GM12891 (cell line): ENCODE measurements at places on chromosomes 4 and X.

- no peak for DNase-seq
Measured at GRCh38 chrX:72048510-72049455, 82.9 kb downstream of the RTL5 start.

DNA sequence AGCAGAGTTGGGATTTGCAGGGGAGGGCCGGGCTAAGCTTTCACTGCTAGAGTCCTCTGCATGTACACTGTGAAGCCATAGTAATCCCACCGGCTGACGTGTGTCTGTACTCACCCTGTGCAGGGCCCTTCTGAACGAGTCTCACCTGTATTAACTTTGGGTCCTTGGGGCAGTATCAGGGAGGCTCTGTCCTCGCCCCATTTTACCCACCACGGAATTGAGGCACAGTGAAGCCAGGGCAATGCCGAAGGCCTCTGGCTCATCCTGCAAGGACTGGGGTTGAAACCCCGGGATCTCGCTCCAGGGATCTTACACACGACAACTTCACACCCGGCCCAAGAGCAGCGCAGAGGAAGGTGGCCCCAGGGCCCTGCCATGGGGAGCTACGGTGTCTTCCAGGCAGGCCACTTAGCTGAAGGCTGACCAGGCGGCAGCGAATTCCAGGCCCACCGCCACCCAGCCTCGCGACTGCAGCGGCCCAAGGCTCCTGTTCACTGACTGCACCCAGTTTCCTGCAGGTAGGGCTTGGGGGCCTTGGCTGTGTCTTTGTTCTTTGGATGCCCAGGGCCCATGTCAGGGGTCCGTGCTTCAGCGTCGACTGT, 75.5 kb upstream of the ADRA2C start:
- DNase-seq: no peak

DNA sequence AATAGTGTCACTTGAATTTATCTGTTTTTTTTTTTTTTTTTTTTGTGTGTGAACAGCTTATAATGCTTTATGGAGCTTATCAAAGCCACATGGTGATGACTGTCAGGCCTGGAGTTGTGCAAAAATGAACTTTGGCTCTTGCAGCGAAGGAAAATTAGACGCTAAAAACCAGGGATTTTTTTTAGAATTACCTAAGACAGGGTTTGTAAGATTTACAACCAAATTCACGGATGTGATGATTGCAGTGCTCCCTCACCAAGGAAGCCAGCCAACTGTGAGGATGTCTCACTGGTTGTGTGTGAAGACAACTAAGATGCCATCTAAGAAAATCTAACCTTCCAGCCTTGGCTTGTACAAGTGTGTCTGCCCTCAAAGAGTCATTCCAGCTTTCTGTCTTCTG, 127.1 kb upstream of the SLC4A4 start:
- no peak for DNase-seq

GRCh38 chr4:151569650-151570049, 160.7 kb downstream of the FHIP1A start:
- no peak for DNase-seq

DNA sequence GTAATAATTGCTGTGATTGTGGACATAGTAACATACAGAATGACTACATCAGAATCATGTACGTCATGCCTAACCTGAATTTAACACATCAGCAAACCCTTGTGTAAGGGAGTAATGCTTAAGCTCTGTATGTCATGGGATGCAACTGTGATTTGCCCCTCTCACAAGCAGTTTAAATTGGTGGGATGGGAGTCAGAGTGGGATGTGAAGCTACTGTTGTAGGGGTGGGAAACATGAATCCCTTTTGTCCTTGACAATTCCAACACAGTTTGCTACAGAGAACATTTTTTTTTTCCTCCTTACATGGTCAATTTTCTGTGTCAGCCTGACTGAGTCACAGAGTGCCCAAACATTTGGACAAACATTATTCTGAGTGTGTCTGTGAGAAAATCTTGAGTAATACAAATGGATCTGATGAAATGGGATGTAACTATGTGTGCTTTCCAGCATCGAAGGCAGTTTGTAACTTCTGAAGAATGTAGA, 392.8 kb downstream of the GPM6A start:
- no peak for DNase-seq

- no peak for DNase-seq
Measured at GRCh38 chr4:42809419-42810084, 83.0 kb upstream of the GRXCR1 start.

GRCh38 chrX:129496625-129497024, 26.7 kb downstream of the SMARCA1 start:
- DNase-seq: no peak

DNA sequence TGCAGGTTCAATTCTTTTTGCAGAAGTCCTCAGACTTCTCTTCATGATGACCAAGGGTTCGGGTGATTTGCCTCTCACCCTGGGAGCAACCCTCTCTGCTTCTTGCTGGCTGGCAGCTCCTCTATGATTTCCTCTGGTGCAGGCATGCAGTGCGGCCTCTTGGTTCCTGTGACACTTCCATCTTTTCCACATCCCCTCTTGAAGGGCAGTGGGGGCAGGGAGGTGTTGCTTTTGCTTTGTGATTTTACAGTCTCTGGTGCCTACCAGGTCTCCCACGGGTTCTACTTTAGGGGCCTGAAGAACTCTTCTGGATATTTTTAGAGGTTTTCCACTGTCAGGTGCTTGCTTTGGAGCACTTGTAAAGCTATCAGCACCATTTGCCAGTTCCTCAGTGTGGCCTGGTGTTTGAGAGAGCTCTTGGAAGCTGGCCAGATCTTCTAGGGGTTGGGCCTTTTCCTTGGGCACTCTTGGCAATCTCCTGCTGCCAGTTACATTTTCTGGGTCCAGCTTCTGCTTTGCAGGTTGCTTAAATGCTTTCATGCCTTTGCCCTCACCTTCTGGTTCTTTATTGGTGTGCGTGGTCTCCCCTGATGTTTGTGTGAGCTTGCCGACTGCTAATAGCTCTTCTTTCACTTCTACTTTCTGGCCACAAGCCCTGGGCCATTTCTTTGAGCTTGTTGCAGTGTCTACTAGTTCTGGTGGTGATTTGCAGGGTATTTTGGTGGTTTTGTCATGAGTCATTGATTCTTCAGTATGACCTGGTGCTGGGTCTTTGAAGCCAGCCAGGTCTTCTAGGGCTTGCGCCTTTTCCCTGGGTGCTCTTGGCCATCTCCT, 11.5 kb upstream of the CHST7 start:
- peak; percentile 35 for DNase-seq

DNA sequence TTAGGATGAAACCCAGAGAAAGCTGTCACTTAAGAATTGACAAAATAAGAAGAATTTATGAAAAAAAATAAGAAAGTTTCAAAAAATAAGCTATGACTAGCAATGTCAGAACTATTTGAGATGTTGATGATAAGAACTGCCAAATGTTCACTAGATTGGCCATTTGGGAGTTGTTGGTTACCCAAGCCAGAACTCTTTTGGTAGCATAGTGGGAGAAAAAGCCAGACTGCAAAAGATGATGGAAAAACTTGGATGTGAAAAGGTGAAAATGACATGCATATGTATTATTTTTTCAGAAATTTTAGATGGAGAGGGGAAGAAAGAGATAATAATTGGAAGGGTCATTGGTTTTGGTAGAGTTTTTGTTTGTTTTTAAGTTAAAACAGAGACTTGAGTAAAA, 397.2 kb upstream of the ATOH1 start:
- no peak for DNase-seq
